ENCODE measurements at places on chromosomes 12 and 14.
A peak's percentile ranks its signal among the peaks of the same experiment; 100 is the strongest.

DNA sequence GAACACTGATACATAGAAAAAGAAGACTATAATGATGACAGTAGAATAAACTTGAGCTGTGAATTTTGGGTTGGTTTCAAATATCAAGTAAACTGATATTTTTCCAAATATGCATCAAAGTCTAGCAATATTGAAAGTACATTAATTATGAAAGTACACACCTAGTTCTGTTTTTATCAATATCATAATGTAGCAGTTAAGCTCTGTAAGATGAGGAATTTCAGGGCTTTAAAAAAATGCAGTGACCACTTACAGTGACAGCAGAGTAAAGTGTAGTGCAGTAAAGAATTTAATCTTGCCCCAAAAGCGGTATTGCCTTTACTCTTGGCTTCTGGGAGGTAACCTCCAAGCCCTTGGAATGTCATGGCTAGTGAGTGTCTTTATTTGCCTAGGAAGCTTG, 102.9 kb upstream of the ABCD2 start:
- no peak overlapping the region for H3K4me3 ChIP-seq
- peaks cover 1% of the 10 kb centered on the region for H3K27me3 ChIP-seq
- no peaks in the 10 kb centered on the region for H3K36me3 ChIP-seq
- H3K27ac ChIP-seq: no peak overlapping the region

GRCh38 chr12:4119157-4119761, 154.3 kb upstream of the CCND2 start:
- H3K4me1 ChIP-seq: peaks cover 23% of the 10 kb centered on the region
- H3K27me3 ChIP-seq: peaks cover 3% of the 10 kb centered on the region
- peak; percentile 13 for DNase-seq
- no peak overlapping the region for H3K27ac ChIP-seq

DNA sequence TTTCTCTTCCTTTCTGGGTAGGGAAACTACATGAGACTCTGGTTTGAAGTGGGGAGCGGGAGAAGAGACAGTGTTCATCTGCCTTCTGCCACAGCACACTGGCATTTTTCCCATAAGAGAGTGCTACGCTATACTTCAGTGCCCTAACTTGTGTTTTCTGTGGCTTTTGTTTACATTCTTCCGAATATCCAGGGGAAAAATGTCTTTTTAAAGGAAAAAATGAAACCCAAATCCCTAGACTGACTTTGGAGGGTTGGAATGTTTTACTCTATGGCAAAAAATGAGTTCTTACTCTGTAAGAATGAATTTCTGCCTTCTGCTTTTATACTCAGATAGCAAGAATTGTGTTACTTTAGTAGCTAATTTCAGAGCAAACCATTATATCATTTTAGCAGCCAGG, 88.1 kb upstream of the TMEM263 start:
- H3K36me3 ChIP-seq: peaks cover 6% of the 10 kb centered on the region
- no peak overlapping the region for H3K27ac ChIP-seq
- no peaks in the 10 kb centered on the region for H3K4me1 ChIP-seq
- DNase-seq: no peak
- no peak overlapping the region for H3K4me3 ChIP-seq

DNA sequence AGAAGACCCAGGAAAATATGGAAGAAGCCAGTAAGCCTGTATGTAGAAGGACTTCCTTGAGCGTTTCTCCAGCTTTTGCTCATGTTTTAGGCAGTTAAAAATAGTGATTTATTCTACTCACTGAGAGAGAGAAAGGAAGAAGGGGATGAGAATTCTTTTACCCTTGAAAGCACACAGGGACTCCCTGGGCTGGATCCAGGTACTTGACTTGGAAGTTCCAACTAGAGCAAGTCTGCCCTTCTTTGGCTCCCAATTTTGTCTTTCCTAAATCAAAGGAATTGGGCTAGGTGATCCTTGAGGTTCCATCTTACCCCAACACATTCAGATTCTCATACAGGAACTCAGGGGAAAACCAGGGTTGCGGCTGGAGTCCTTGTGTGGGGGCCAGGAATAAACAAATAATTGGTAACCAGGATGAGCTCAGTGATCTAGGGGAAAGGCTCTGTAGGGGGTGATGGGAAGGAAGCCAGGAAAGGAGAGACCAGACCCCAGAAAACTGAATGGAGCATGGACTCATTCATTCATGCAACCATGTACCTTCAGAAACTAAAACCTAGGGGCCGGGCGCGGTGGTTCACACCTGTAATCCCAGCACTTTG, 11.5 kb upstream of the ITGA5 start:
- H3K4me1 ChIP-seq: peaks cover 39% of the 10 kb centered on the region
- H3K27ac ChIP-seq: no peak overlapping the region
- H3K36me3 ChIP-seq: no peaks in the 10 kb centered on the region
- DNase-seq: no peak
- no peak overlapping the region for H3K4me3 ChIP-seq
- H3K27me3 ChIP-seq: peaks cover 11% of the 10 kb centered on the region

- no peak for DNase-seq
- H3K4me3 ChIP-seq: no peak overlapping the region
- H3K4me1 ChIP-seq: peaks cover 17% of the 10 kb centered on the region
- no peak overlapping the region for H3K27ac ChIP-seq
- no peaks in the 10 kb centered on the region for H3K27me3 ChIP-seq
These were observed 8.1 kb upstream of the CKAP4 start for GRCh38 chr12:106255952-106256351.

DNA sequence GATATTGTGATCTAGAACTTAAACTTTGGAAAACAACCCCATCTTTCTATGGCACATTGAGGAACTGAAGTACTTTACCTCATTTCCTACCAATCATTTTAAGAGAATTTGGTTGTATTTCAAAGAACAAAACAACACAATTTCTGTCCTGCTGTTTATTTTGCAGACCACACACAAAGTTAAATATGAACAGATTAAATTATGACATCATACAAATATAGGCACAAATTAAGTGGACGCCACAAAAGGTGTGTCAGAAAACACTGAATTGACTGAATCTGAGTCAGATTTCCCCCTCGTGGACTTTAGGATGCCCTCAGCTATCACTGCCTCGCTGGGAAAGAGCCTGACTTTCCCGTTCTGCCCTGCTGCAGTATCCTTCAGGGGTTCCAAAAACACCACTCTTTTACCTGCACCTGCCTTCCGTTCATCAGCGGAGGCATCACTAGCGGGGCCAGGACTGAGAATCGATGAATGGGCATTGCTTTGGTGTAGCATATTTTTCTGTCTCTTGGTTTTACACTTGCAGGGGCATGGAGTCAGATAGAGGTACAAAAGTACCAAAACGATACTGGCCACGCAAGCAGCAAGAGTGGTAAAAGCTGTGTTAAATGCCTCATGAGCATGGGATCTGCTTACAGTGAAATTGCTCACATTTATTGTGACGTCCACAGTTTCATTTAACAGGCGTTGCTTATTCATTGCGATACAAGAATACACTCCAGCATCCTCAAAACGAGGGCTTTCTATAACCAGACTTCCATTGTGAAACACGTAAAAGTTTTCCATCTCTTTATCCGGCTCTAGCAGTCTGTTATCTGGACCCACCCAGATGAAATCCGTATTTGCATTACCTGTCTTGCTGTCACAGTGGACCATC, 2.0 kb upstream of the PCED1B start:
- H3K4me3 ChIP-seq: peak overlapping the region; percentile 20
- H3K36me3 ChIP-seq: no peaks in the 10 kb centered on the region
- H3K27ac ChIP-seq: no peak overlapping the region
- H3K4me1 ChIP-seq: peaks cover 19% of the 10 kb centered on the region
- no peak for DNase-seq
- peaks cover 48% of the 10 kb centered on the region for H3K27me3 ChIP-seq

DNA sequence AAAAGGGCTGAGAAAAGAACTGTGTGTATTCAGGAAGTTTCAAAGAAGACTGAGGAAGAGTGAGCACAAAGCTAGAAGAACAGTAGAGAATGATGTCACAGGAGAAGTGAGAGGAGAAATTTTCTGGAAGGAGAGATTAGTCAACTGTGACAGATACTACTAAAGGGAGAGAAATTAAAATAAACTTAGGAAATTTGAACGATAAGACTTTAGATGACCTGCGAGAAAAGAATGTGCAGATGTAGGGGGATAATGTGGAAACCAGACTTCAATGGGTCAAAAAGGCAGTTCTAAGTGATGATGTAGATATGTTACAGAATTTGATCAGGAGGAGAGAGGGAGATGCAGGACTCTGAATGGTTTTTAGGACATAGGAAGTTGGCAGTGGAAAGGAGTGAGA, 287.4 kb downstream of the SYT1 start:
- H3K4me3 ChIP-seq: no peak overlapping the region
- peaks cover 20% of the 10 kb centered on the region for H3K4me1 ChIP-seq
- H3K27me3 ChIP-seq: no peaks in the 10 kb centered on the region
- DNase-seq: no peak

DNA sequence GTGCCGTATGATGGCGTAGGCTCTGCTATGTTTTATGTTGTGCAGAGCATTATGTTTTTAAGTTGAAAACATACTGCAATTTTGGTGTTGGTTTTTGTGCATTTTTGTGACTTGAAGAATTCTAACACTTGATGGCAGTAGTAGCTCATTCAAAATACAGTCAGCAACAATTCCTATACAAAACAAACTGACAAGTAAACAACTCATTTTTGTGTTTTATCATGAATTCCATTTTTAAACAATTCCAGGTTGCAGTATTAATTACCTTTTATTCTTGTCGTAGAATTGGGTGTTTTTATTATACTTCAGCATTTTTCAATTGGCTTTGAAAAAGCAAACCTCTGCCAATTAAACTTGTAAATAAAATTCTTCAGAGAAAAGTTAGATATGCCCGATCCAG, 4.1 kb upstream of the CCER1 start:
- no peak overlapping the region for H3K4me3 ChIP-seq
- no peaks in the 10 kb centered on the region for H3K27me3 ChIP-seq
- H3K36me3 ChIP-seq: no peaks in the 10 kb centered on the region
- no peak for DNase-seq
